ENCODE measurements at places on chromosomes 2 and 18.
A peak's percentile ranks its signal among the peaks of the same experiment; 100 is the strongest.

DNA sequence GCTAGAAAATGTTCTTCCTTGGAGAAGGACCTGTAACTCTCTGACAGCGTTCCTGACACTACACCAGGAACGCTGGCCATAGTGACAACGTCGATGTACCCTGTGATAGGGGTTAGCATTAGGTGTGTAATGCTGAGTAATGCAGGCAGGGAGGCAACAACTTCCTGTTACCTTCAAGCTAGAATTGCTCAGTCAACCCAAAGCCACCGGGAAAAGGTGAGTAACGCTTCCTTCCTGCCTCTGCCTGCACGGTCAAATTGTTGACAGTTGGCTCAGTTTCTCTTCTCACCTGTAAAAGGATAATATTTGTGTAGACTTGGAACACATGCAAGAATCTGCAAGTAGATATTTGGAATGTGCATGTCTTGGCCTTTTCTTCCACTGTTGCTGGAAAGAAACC, 12.7 kb downstream of the FAM110C start:
- DNase-seq: no peak

DNA sequence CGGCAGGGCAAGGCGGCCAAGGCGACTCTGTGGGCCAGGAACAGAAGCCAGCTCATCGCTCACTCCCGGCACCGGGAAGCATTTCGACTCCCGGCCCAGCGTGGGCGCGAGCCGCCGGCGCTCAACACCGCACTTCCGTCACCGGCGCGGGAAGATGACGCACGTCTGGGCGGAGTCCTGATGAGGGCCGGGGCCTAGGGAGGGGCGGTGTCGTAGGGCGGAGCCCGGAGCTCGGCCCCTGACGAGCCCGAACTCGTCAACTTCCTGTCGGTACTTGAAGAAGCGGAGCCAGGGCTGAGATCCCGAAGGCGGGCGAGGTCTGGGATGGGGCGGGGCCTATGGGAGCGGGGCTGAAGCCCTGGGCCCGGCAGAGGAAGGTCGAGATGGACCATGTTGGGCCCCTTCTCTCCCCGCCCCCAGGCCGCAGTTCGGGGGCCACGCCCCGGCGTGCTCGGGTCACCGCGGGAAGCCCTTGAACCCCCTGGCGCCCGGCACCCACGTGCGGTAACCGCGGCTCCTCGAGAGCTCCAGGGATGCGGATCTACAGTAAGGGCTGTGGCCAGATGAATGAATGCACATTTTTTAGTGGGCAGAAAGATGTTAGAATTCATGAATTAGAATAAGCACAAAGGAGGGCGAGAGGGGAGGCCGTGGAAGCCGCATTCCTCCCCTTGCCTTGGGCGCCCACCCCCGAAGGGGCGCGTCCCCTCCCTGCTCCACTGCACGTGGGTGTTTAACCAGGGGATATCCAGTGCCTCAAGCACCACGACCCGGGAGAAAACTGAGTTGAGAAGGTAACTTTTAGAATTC, at the start of gene RNASEH1:
TSS of gene RNASEH1 (minus strand) at position 129 of the 810 bp plus-strand sequence. CDS start at position 56, 73 bp downstream.
- peak; percentile 90 for DNase-seq

- no peak for DNase-seq
Measured at GRCh38 chr18:76554547-76555222, 59.6 kb upstream of the ZNF516 start.

GRCh38 chr2:43460611-43461365, 135.1 kb downstream of the THADA start:
- DNase-seq: no peak

DNA sequence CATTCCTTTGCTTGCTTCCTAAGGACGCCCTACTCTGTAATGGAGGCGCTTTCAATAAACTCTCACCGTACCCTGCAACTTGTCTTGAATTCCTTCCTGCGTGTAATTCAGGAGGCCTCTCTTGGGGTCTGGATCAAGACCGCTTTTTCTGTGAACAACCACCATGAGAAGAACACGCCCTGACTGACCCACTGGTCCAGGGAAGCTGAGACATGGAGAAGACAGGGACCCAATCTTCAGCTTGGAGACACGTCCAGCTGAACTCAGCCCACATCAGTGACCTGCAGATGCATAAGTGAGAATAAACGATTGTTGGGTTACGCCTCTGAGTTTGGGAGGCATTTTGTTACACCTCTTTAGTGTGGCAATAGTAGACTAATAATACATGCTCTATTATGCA, 7.8 kb upstream of the NARS1 start:
- DNase-seq: no peak

DNA sequence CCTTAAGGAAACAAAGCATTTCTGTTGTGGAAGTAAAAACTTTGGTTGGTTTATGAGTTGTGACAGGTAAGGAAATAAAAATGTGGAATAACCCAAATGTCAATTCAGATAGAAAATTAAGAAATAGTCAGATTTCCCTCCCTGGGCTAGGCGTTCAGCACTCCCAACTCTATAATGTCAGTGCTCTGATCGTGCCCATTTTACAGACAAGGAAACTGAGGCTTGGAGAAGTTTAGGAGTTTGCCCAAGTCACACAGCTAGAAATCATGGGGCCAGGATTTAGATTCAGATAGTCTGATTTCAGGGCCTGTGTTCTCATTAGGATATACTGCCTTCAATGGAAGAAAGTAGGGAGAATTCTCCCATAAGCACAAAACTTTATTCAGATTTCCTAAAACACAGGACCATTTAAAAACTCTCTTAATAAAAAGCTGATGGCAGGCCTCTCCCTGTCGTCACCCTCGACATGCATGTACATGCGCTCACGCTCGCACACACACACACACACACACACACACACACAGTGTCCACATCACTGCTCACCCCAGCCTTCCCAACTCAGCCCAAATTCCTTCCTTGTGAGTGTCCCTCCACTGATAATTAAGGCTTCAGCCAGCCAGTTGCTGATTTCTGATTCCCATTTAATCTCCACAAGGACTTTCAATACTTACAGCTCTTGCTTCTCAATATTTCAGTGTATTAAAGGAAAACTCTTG, 49.1 kb upstream of the SLC14A2 start:
- peak; percentile 16 for DNase-seq

GRCh38 chr2:130823886-130824491, 12.7 kb upstream of the ARHGEF4 start:
- no peak for DNase-seq

- DNase-seq: peak; percentile 34
Measured at GRCh38 chr2:6914828-6915227, 2.4 kb upstream of the RNF144A start.

DNA sequence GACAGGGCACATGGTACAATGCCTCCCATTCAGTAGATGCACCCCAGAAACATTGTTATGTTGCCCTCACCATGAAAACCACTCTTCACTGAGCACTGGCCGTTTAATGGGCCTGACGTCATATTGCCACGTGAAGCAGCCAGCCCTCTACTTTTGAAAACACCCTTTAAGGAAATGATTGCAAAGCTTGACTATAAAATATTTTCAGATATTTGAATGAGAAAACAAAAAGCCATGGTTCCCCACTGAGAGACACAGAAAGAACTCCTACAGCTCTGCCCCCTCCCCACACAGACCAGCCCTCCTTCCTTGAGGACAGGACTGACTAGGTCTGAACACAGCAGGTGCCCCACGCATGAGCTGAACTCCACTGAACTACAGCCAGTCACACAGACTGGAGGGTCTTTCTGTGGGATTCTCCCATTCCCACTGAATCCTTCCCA, 349.1 kb downstream of the ANAPC1 start:
- no peak for DNase-seq

DNA sequence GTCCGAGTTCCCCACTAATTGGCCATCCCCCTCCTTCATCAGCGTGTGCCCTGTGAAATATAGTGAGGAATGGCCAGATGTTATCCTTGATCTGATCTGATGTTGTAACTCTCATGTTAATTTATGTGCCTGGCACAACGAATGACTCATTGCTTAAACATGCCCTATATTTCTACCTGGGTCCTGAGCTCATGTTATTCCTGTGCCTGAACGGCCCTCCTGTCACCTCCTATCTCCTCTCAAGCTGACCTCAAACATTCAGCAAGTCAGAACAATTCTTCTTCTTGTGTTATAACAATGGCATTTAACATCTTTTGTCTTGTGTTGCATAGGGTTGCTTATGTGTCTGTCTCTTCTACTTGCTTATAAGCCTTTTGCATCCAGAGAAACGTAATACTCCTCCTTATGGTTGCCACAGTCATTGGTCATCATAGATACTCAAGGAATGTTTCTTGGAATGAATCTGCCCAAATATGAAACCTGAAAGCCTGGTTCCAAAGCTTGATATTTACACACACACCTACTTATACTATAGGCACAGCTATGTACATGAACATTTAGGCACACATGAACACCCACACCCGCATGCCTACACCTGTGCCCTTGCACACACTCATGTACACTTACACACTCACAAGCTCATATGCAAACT, 80.2 kb upstream of the PHLPP1 start:
- peak; percentile 20 for DNase-seq

Measured in HS-5 (cell line).